Cortex of kidney (tissue), 1 donor: ENCODE measurements at places on chromosomes 1 and 21.

GRCh38 chr1:11564237-11564636 lies 85.3 kb downstream of the DISP3 start:
- DNase-seq, result no peak

GRCh38 chr1:2379733-2380404 lies 11.5 kb downstream of the MORN1 start:
- no peak for DNase-seq

GRCh38 chr1:116259663-116260062 lies 113.4 kb upstream of the ATP1A1 start:
- no peak for DNase-seq

DNA sequence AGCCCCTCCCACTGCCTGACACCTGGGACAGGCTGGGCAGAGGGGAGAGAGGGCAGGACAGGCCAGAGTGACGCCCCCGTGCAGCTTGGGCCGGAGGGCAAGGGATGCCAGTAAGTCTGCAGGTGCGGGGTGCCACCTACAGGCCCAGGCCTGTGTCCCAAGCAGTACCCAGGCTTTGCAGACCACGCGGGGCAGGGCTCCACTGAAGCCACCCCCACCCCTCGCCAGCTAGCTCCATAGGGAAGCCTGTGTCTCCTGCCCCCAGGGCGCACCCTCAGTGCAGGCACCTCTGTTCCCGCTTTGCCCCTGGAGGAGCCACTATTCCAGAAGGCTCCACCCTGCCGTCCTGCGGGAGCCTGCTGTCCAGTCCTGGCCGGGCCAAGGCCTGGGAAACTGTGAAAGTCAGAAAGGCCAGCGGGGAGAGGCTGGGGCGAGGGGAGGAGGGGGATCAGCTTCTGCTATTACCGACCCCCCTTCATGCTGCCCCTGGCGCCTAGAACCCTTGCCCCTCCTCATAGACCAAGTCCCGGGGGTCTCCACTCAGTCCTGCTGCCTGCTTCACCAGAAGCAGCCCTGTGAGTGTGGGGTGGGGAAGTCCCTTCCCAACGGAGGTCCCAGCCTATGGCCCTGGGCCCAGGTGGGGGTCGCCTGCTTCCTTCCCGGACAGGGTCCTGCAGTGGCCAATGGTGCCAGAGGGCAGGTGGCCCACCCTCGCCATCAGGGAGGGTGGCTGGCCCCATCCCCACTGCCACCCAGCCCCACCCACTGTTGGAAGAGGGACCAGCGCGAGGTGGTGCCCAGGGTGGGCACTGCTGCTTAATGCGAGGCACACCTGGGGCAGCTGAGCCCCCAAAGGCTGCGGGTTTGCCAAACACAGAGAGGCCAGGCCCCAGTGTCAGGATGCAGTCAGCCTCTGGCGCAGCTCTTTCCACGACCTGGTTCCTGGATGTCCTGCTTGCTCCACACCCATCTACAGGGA lies 54.4 kb downstream of the KCNAB2 start:
- no peak for DNase-seq

GRCh38 chr21:34093083-34093482 lies 19.7 kb downstream of the MRPS6 start:
- DNase-seq, result no peak

- DNase-seq, result no peak
These were observed 151.2 kb upstream of the DPYD start for GRCh38 chr1:98072047-98072446.

GRCh38 chr1:44616284-44616990 lies 57.8 kb downstream of the TMEM53 start:
- no peak for DNase-seq

- DNase-seq, result no peak
These were observed 345.8 kb downstream of the KIF26B start for GRCh38 chr1:245500546-245500945.

GRCh38 chr1:156832434-156832833 lies 15.8 kb upstream of the SH2D2A start:
- no peak for DNase-seq

GRCh38 chr1:109846162-109846561 lies 64.5 kb upstream of the CSF1 start:
- no peak for DNase-seq

DNA sequence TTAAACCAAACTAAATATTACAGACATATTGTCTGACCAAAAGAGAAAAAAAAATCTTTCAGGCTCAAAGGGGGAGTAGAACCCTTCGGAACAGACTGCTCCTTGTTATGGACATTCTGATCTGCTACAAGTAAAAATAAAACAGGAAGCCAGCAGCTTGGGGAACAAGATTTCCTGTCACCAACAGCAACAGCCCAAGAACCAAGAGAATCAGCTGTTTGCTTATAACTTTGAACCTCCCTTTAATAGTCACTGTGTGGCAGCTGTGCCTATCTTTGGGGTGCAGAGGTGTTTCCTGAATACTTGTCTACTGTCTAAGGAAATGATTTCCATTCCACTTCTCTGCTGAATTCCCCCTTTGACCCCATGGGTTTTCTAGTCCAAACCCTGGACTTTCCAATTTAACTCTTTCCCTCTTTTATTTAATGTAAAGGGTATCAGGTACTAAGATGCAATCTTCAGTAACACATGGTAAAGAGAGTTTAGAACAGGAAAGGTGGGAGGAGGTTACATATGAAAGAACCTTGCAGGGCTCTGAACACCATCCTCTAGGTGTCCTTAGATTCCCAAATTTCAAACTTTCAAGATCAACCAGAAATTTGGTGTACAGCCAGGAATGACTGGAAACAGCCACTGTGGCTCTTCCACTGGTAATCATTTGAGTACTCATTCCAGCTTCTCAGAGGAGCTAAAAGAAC lies 38.6 kb downstream of the GPR3 start:
- no peak for DNase-seq

DNA sequence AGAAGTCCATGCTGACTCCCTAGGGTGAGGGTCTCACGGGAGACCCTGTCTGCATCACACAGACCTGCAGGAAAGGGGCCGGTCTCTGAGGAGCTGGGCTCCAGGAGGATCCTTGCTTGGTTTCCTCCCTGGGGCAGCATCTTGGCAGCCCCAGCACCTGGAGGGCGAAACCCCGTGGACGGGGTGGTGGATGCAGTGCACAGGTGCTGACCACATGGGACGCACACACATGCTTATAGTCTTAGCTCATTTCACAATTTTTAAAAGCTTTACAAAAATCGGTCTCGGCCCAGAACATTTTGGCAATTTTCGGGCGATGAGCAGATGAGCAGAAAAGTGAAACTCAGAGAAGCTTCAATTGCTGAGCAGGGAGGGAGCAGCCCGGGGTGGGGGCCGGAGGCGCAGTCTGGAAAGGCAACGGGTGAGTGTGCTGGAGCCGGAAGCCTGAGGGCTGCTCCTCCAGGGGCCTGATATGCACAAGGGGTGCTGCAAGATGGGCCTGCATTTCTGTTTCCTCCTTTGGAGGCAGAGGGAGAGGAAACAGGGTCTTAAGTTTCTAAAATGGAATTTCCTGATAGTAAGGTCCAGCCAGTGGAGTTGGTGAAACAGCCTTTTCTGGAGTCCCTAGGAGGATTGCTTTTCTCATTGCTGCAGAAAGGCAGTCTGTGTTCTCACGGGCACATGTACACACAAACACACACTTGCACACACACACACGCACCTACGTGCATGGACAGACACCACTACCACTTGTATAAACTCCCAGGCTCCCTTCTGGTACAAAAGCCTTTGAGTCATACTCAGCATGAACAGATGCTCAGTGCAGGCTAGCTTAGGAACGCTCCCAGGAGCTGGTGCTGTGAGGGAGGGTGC lies 60.6 kb downstream of the SCCPDH start:
- DNase-seq, result no peak

GRCh38 chr1:78490861-78491450 lies at the start of gene PTGFR:
Gene PTGFR, plus strand, starts transcription at chr1:78490974. Its CDS starts 1,770 bp downstream, at chr1:78492744.
- no peak for DNase-seq

DNA sequence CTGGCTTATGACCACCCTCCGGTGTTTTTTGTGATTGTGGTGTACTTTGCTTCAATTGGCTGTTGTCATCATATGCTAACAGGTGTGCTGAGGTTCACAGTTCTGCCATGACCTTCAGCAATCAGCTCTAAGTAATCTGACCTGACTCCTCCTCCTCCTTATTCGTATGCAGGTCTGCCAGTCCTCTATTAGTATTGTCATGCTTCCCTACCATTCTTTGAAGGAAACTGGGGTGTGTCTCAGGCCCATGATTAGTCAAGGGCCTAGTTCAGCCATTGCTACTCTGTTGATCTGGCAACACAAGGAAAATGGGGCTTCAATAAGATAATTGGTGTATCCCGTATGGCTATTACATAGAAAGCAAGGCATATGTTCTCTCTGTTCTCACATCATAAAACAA lies 332.3 kb upstream of the DPYD start:
- no peak for DNase-seq

- DNase-seq, result no peak
These were observed 6.7 kb upstream of the IL10RB start for GRCh38 chr21:33259428-33259827.

GRCh38 chr21:39097335-39097861 lies 85.9 kb downstream of the PSMG1 start:
- DNase-seq, result no peak

DNA sequence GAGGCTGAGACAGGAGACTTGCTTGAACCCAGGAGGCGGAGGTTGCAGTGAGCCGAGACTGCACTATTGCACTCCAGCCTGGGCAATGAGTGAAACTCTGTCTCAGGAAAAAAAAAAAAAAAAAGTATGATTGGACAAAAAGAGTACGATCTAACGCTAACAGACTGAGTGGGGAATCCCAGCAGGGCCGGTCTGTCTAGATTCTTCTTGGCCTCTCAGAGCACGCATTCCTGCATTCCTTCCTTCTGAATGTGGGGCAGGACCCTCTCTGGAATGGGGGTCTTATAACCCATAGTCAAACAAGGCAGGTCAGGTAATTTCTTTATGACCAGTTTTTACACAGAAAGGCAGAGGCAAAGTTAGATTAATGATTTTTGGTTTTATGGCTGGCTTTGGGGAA lies 92.0 kb upstream of the PPM1J start:
- no peak for DNase-seq

DNA sequence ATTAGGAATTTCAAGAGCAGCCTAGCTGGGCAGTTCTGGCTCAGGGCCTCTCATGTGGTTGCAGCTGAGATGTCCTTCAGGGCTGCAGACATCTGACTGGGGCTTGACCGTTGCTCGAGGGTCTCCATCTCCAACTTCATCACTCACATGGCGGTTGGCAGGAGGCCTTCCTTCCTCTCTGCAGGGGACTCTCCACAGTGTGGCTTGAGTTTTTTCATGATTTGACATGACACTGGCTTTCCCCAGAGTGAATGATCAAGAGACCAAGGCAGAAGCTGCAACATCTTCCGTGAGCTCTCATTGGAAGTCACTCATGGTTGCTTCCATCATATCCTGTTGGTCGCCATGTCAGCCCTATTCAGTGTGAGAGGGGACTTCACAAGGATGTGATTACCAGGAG lies 74.6 kb downstream of the RUNX3 start:
- no peak for DNase-seq

DNA sequence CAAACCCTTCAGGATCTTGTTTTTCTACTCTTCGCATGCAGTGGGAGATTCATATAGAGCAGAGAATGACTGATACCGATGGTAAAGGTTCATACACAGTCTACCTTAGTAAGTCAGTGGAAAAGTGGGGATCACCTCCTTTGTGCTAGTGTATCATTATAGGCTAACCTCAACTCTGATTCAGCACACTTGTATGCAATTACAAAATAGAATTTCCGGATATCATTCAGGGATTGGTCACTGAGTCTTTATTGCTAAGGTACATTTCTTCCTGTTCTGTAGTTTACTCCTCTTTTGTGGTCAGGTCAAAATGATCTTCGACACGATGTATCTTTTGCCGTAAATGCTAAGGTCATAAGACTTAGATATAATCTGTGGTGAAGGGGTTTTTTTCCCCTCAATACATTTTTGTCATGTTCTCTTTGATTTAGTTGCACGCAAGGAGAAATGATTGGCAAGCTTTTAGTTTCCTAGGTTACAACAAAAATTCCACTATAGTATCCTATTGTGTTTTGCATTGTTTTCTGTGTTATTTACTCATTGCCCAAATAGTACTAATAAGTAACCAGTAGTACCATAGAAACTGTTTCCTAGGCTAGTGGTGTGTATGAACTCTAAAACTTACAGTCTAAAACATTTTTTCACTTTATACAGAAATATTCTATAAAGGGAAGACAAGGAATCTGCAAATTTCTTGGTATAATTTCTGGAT lies 35.7 kb upstream of the PLA2G4A start:
- no peak for DNase-seq

GRCh38 chr1:70048336-70049094 lies 156.9 kb downstream of the LRRC40 start:
- no peak for DNase-seq

DNA sequence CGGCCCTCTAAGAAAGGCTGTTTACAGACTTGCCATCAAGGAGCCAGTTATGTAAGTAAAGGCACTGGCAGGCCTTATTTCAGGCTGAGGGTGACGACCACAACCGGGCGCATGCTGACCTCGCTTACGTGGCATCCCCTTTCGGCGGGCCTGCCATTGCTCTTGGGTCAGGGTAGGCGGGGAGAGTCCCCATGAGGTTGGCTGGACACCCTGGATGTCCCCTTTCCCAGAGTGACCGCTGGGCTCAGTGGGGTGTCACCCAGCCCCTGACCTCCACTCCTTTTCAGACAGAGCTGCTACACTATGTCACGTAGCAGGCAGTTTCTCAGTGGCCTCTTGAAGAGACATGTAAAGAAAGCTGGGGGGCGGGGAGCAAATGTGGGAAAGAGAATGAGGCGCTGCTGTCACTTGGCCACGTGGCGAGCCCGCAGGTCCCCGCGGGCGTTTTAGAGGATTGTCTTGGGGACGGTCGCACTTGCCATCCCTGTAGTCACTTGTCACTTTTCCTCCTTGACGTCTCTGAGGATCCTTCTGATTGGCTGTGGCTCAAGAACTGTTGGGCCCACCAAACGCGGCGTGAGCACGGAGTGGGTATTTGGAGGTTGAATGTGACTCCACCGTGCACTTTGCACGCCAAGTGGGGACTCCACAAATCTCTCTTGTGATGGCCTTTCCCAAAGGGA lies 42.2 kb downstream of the SLC37A1 start:
- no peak for DNase-seq

- no peak for DNase-seq
These were observed 43.3 kb downstream of the GPR88 start for GRCh38 chr1:100581096-100581705.

GRCh38 chr1:30700528-30701257 lies 22.7 kb downstream of the MATN1 start:
- DNase-seq, result no peak

GRCh38 chr1:7207875-7208646 lies 422.8 kb downstream of the CAMTA1 start:
- no peak for DNase-seq

GRCh38 chr21:42495765-42496119 lies 282 bp downstream of the RSPH1 start:
- no peak for DNase-seq

DNA sequence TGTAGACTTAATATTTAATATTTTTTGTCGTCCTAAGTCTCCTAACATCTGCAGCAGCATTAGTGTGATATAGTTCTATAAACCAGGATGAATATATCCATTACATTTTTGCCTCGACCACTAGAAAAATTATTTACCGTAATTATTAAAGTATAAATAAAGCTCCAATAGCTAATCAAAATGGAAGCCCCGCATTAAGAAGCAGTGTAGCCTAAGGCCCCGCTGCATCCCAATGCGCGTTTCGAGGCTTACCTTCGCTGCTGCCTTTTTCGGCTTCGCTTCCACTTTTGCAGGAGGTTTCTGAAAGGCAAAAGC lies 891 bp downstream of the HMGN1 start:
- no peak for DNase-seq
